Stimulated activated CD4-positive, alpha-beta T cell treated with anti-CD3 and anti-CD28 coated beads, Interleukin-12 subunit alpha, Interleukin-12 subunit beta, amount 100 ng/mL, for 4 hours (primary cell): ENCODE measurements at places on chromosomes 5 and 9.

GRCh38 chr5:150783422-150783928, 4.9 kb downstream of the SMIM3 start:
- DNase-seq, result peak; percentile 44

DNA sequence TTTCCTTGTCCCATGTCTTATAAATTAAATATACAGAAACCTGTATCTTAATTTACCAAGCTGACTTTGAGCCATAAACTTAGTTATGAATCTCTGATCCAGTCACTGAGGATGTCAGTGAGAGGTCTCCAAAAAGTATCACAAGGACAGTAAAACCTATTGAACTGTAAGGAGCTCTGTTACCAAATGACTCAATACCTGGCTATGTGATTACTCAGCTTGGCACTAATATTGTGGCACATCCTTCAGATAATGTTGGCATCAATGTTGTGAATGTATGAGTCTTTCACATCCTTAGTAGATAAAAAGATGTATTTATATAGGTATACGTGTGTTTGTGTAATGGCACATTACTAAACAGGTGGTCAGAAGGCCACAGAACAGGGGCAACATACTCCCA, 18.0 kb upstream of the CAPSL start:
- no peak for DNase-seq

DNA sequence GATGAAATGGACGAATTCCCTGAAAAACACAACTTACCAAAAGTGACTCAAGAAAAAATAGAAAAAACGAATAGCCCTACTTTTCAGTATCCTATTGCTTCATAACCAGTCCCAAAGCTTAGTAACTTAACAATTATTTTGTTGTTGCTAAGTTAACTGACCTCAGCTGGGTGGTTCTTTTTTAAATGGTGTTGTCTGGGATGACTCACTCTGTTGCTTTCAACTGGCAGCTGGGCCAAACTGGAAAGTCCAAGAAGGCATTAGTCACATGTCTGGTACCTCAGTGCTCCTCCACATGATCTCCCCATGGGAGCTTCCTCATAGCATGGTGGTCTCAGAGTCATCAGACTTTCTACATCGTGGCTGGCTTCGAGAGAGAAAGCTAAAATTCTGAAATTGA, 47.8 kb upstream of the ADAMTS2 start:
- no peak for DNase-seq

DNA sequence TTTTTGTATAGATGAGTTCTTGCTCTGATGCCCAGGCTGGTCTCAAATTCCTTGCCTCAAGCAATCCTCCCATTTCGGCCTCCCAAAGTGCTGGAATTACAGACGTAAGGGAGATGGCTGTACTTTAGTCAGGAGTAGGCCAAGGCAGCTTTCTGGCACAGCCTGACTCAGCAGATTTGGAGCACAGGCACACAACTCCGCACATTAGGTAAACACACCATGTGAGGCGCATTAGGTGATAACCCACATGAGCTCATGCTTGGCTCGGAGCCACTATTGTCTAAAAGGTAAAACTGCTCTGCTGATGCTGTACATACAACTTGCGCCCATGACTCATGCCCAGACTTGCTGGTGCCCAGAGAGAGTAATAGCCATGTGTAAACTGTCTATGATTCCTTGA, 1157.9 kb downstream of the TAF11L14 start:
- DNase-seq, result no peak

GRCh38 chr5:174324680-174325079, 279.2 kb downstream of the NSG2 start:
- no peak for DNase-seq
